ENCODE measurements at places on chromosomes 12 and 14.
A peak's percentile ranks its signal among the peaks of the same experiment; 100 is the strongest.

GRCh38 chr12:123119808-123120207, 31.1 kb downstream of the PITPNM2 start:
- DNase-seq, result no peak

- DNase-seq, result no peak
Measured at GRCh38 chr14:65304239-65304638, 108.3 kb upstream of the FUT8 start.

- DNase-seq, result no peak
Measured at GRCh38 chr14:90456551-90456950, 59.7 kb downstream of the CALM1 start.

DNA sequence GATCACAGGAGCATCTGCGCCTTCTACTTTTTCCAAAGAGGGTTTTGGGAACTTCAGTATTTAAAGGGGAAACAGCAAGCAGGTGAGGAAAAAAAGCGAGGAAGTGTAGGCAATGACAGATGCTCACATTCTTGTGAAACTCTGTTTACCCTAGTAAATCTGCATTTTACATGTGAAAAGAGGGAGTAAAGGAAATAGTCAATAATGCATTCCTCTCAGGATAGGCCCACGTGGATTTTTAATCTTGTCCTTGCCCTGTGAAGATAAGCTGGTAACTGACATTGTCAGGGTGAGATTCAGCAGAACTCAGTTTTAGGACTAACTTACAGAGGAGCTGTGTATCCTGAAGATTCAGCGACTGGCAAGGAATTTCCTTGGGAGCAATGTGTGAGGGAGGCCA, 1119.2 kb upstream of the TMEM132C start:
- DNase-seq, result no peak

GRCh38 chr12:57456145-57456700, 1.1 kb downstream of the INHBE start:
- no peak for DNase-seq

GRCh38 chr12:106446419-106447092, 89.0 kb downstream of the POLR3B start:
- no peak for DNase-seq

- no peak for DNase-seq
Measured at GRCh38 chr12:71208053-71208685, 50.4 kb upstream of the TSPAN8 start.

DNA sequence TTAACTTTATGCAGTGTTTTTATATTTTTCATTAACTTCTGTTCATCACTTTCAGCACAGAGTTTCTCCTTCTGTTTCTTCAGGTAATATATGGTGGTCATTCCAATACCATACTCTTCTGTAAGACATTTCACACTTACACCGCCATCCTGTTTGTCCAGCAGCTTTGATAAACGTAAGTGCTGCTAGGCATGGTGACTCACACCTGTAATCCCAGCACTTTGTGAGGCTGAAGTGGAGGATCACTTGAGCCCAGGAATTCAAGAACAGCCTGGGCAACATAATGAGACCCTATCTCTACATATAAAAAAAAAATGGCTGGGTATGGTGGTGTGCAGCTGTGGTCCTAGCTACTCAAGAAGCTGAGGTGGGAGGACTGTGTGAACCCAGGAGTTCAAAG, 55.8 kb downstream of the EXOC5 start:
- no peak for DNase-seq

- no peak for DNase-seq
Measured at GRCh38 chr12:15751741-15752140, 37.4 kb downstream of the EPS8 start.

GRCh38 chr12:100963381-100963780, 168.8 kb downstream of the ANO4 start:
- DNase-seq, result no peak

GRCh38 chr12:42326541-42327226, 717 bp downstream of the PPHLN1 start:
- no peak for DNase-seq

- no peak for DNase-seq
Measured at GRCh38 chr14:55973285-55973800, 144.9 kb upstream of the PELI2 start.

GRCh38 chr14:99509871-99510555, 28.8 kb downstream of the CCNK start:
- DNase-seq, result no peak

DNA sequence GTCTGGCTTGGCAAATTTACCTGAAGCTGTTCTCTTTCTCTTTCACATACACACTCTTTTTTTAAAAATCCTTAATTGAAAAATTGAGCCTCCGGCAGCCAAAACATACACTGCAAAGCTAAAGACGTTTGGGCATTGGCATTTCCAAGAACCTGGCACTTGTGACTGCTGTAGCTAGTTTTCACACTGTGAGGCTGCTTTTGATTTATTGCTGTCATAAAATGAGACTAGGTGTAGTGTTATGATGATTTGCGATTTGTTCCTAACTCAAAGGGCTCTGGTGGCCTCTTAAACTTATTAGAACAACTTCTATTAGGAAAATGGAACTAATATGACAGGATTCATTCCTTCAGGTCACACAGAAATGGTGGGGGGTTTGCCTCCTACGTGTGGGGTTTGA, 377.1 kb upstream of the FAR2 start:
- no peak for DNase-seq

DNA sequence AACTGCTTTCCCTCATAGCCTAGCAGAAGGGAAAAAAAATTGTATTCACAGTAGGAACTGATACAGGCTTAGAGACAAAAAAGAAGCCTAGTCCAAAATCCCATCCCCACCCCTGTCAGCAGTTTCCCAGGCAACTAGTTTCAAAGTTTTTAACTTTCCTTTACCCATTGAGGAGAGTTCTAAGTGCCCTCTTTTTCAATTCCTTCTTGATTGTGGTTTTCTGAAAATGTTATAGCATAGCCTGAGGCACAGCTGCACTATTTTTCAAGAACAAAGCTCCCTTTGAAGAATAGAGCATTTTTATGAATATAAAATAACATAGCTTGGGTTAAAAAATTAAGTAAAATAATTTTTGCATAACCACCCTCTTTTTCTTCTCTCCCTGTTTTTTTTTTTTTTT, 81.6 kb downstream of the IPO8 start:
- no peak for DNase-seq

DNA sequence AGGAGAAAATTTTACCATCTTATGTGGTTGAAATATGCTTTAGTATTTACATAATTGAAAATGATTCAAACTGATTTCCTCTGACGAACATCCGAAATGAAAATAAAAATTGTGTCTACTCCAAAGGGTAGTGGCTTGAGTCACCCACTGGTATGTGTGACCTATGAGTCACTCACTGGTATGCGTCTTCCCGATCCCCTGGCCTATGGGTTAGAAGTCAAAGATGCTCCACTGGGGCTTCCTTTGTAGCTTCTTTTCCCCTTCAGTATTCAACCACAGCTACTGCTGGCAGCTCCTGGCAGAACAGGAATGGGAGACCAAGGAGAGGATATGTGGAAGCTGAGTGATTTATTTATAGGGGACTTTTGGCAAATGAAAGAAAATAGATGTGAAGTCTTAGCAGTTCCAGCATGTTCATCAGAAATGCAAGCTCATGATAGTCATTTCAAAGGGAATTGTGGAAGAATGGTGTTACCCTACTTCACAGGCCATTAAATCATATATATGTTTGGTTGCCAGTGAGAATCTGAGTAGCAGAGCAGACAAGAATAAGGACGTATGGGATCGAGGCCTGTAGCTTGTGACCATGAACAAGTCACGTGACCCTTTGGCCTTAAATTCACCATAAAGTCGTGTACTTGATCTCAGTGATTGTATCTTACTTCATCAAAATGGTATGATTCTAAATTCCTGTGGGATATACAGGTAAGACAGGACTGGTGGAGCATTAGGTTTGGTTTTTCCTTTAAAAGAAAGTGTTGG, 108.3 kb downstream of the CRADD start:
- DNase-seq, result peak; percentile 41

GRCh38 chr14:103846097-103846496, 1.3 kb downstream of the PPP1R13B start:
- DNase-seq, result no peak

- DNase-seq, result no peak
Measured at GRCh38 chr12:76489737-76490136, 69.8 kb downstream of the OSBPL8 start.

DNA sequence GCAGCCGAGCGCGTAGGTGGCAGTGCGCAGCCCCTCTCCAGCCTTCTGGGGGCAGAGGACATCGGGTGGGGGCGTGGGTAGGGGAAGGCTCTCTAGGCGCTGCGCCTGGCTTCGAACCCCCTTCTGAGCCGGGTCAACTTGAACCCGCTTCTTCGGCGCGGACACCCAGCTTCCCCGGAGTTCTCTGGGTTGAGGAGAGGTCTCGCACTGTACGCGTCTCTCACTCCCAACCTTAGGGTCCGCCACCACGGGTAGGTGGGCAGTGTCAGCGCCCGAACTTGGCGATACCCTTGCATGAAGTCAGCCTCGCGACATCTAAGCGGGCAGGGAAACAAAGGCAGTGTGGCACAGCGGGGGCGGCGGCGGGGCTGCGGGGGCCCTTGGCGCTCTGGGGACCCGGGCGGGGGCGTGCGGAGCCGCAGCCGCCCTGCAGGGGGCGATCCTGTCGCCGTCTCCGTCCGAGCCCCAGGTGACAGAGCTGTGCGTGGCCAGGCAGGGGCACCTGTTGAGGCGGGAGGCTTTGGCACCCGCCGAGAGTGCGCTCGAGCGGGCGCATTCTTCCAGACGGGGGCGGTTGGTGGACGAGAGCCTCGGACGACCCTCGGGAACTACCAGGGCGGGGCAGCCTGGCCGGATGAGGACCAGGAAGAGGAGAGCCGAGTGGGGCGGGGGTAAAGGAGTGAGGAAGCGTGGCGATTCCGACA, 1.1 kb downstream of the GALNT16 start:
- no peak for DNase-seq

DNA sequence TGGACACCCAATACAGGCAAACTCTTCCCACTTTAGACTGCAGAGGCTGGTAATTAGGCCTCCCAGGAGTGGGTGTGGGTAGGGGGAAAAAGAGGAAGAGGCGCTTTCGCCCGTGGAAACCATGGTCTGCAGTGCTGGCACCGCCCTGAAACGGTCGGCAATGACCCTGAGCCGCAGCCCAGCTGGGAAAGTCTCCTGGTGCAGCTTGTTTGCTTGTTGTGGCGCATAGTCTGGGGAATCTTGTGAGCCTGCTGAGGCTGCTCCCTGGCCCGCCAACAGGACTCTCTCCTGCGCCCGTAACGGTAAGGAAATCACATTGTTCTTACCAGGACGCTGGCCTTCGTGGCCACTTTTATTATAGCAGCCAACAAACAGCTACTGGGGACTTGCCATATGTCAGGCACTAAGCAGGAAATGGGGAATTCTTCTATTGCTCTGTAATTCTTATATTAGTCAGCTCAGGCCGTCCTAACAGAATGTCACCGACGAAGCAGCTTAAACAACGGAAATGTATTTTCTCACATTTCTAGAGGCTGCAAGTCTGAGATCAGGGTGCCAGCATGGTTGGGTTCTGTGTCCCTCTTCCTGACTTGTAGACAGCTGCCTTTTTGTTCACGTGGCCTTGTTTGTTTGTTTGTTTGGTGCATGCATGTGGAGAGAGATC, 52.5 kb upstream of the RIN3 start:
- no peak for DNase-seq

- DNase-seq, result peak; percentile 60
Measured at GRCh38 chr12:102885043-102885932, 31.8 kb downstream of the PAH start.

- no peak for DNase-seq
Measured at GRCh38 chr12:48441069-48441468, 31.3 kb upstream of the ANP32D start.

- peak; percentile 40 for DNase-seq
Measured at GRCh38 chr14:92914087-92914656, 8.8 kb upstream of the CHGA start.

DNA sequence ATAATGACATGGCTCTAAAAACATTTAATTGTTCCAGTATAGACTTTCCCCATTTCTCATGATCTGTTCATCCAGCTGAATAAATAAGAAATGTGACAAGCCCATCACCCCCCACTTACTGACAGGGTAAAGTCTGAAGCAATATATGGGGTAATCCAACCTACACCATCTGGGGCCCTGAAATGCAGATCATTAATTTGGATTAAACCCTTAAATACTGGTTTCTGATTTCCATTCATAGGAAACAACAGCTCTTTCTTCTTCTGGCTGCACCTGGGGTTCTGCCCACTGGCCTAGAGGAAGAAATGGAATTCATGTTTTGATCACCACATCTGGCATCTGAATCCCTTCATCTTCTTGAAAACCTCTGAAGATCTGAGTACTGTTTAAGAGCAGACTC, 39.3 kb upstream of the ACSM4 start:
- DNase-seq, result no peak

DNA sequence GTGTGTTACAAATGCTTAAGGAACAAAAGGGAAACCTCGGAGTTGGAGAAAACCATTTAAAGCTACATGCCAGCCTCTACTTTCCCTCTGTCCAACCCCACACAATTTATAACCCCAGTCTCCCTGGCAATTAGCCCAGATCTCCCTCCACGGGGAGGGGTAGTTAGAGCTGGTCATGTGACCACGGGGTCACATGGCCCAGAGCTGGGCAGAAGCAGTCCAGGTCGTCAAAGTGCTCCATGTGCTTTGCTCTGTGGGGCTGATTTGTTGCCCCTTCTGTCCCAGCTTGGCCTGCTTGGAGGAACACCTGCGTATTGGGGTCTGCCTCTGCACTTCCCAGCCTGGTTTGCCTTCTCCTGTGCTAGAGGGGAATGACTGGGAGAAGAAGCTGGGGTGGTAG, 219.1 kb downstream of the RBM19 start:
- no peak for DNase-seq

GRCh38 chr12:119079530-119079929, 98.2 kb downstream of the SRRM4 start:
- no peak for DNase-seq

DNA sequence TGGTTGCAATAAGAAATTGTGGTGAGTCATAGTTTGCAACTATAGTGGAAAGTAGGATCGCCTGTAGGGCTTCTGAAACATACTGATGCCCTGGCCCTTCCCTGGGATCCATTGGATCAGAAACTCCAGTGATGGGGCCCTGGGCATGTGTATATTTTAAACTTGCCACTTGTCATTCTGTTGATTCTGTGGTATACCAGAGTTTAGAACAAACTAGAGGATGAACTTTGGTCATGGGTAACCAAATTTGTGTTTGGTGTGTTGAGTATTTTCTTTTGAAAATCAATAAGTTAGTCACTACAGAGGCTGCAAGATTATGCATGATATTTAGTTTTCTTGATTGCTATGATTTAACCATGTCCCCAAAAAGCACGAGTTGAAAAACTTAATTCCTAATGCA, 142.2 kb downstream of the SLC15A5 start:
- no peak for DNase-seq
